ENCODE measurements at places on chromosomes 7 and 10.

GRCh38 chr10:121076776-121077715, 225.9 kb downstream of the WDR11 start:
- DNase-seq, result peak; percentile 27

GRCh38 chr10:36476399-36476798, 649.0 kb upstream of the ANKRD30A start:
- no peak for DNase-seq

DNA sequence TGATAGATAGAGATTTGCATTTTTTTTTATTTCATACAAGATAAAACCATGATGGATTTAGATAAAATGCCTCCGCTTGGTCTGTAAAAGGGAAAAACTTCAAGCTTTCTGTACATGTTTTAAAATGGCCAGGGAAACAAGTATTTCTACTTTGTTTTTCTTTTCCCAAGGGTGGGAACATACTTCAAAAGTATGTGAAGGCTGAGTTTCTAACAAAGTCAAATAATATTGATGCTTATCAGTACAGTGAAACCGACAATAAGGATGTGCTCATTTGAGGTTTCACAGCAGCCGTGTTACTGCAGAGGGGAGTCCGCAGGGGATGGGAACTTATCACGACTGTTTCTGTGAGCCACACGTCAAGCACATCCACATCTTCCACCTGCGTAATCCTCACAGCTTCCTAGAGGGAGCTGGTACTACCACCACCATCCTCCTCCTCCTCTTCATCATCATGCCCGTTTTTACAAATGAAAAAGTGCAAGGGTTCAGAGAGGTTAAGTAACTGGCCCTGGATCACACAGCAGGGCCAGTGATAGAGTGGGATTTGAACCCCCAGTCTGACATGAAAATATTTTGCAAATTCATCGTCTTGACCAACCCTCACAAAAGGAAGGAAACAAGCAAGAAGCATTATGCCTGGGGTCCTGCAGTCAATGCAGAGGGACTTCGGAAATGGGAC, 94.3 kb downstream of the GPR26 start:
- no peak for DNase-seq

DNA sequence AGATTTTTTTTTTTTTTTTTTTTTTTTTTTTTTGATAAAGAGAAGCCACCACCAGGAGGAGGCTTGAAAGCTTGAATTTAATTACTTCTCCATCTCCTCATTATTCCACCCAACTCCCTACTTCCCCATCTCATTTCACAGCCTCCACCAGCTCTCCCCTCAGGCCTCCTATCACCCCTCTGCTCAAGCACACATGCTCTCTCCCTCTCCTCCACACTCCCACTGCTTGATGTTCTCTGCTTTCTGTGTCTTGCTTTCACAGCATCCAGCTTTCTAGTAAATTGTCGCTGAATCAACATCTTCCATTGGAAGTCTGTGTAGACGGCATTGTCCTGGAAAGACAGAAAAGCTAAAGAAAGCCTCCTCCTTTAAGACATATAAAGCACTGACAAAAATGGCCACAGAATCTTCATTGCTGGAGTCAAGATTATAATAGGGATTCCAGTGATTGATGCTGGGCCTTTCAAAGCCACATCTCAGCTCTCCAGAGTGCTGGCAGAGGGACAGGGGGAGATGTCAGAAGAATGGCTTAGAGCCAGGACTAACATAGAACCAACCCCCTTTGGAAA, 58.3 kb downstream of the DOCK4 start:
- DNase-seq, result no peak

DNA sequence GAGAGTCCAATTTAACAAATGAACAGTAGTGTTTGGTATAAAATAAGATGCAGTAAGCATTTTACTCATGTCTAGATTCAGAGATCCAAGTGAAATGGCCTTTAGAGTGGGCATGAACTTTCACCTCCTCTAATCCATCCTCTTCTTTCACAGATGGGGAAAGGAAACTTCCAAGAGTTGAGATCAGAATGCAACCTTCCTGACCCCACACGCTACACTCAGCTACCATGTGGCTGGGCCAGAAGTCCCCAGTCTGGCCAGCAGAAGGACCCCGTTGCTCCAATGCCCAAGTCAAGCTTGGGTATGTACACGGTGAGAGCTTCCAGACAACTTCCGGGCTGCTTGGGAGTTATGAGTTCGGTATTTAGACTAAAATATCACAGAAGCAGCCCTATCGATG, 228.0 kb downstream of the ELMO1 start:
- no peak for DNase-seq

- DNase-seq, result no peak
Observed at GRCh38 chr7:106736508-106737201, 75.7 kb upstream of the CCDC71L start.

DNA sequence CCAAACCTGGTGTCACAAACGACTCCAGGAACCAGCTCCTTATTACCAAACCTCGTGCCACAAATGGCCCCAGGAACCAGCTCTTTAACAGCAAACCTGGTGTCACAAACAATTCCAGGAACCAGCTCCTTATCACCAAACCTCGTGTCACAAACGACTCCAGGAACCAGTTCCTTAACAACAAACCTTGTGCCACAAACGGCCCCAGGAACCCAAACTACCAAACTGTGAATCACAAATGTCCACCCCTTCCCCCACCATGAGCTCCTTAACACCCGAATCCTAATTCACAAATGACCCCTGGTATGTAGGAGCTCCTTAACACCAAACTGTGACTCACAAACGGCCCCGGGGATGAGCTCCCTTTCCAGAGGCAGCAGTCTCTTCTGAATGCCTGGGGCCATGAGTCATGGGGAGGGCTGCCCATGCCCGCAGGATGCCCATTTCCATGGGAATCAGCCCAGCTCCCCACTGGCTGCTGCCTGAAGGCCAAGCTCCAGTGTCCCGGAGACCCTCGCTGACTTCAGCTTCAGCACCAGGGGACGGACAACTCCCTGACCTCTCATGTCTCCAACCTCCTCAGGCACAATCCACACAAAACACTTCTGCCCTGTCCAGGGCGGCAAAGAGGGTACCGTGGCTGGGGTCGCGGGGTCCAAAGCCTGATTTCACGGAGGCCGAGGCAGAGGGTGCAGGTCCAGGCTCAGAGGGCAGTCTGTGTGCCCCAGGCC, 213.1 kb downstream of the ELFN1 start:
- no peak for DNase-seq

DNA sequence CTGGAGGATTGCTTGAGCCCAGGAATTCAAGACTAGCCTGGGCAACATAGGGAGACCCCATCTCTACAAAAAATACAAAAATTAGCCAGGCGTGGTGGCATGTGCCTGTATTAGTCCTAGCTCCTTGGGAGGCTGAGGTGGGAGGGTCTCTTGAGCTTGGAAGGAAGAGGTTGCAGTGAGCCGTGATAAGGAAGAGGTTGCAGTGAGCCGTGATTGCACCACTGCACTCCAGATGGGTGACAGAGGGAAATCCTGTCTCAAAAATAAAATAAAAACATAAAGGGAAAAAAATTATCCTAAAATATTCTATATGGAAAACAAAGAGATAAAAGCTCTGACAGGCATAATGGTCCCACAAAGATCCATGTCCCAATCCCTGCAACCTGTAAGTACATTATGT, 87.9 kb upstream of the KAT6B start:
- DNase-seq, result no peak

GRCh38 chr10:77566914-77567566, 70.6 kb downstream of the KCNMA1 start:
- DNase-seq, result no peak

DNA sequence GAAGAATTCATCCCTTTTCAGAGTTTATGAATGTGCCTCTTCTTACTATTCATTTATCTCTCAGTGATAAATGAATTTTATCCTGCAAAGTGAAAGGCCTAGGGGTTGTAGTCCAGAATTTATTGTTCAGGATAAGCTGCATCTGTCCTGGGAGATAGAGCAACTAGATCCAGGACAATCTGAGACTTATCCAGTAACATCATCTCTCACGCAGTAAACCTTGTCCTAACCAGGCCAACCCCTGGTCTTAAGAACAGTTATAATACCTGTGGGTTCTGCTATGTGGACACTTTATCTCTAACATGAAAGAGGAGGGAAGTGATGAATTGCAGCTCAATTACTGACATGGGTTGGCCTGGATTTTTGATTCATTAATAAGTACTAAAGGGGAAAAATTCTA, 287.6 kb downstream of the BMPER start:
- DNase-seq, result no peak

DNA sequence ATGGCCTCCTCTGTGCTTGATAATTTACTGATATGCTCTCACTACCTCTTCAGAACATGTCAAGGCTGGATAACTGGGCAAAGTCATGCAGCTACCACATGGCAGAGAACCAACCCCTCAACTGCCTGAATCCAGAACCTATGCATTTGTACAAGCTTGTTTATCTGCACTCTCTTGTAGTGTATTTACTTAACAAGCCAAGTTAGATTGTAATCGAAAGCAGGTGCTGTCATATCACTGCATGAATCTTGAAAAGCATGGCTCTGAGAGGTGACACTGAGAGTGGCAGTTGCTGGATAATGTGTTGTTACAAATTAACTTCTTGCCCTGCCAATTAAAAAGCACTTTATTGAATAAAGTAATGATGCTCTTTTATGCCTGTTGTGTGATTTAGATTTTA, 588.6 kb downstream of the NRG3 start:
- peak; percentile 65 for DNase-seq

DNA sequence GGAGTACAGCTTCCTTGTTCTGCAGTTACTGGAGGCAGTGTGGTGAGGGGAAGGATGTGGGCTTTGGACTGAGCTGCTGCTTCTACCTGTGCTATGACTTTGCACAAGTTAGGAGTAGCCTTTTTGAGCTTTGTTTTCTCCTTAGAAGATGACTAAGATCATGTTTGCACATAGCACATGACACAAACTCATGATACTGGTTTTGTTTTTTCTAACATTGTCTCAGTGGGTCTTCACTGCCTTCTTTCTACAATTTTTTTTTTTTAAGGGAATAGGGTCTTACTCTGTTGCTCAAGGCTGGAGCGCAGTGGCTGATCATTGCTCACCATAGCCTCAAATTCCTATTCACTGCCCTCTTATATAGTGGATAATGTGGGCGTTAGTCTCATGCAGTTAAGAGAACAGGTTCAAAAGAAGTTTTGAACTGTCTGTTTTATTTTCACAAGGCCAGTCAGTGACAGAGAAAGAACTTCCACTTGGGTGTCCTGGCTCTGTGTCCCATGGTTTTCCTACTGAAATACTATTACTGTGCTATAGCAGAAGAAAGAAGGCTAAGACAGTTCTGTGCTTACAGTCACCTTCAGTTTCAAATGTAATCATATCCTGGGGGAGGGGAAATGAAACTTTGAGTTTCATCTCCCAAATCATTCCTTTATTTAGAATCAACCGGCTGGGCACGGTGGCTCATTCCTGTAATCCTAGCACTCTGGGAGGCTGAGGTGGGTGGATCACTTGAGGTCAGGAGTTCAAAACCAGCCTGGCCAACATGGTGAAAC, 72.0 kb downstream of the KAT6B start:
- DNase-seq, result no peak

GRCh38 chr10:17687117-17687831, 43.3 kb downstream of the STAM start:
- DNase-seq, result no peak

GRCh38 chr7:84207615-84208014, 13.0 kb upstream of the SEMA3A start:
- DNase-seq, result no peak

DNA sequence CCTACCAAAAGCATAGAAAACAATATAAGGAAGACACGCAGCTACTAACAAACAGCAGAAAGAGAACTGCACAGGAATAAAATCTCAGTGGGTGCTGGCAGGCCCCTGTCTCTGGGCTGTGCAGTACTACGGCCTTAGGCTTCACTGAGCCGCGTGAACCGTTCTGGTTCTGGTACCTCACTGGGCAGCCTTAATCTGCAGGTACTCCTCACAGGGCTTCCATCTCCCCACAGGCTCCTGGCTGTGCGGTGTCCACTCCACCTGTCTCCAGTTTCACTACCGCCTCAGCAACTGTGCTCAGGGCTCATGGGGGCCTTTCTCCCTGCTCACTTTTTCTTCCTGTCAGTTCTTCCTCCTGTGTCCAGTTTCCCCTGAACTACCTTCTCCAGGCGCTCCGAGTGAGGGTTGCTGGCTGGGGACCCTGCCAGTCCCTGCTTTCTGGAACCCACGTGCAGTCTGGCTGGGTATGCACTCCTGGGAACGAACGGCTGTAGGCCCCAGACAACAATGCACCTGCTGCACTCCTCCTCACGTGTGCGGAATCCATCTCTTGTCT, 75.7 kb downstream of the VIPR2 start:
- DNase-seq, result no peak

DNA sequence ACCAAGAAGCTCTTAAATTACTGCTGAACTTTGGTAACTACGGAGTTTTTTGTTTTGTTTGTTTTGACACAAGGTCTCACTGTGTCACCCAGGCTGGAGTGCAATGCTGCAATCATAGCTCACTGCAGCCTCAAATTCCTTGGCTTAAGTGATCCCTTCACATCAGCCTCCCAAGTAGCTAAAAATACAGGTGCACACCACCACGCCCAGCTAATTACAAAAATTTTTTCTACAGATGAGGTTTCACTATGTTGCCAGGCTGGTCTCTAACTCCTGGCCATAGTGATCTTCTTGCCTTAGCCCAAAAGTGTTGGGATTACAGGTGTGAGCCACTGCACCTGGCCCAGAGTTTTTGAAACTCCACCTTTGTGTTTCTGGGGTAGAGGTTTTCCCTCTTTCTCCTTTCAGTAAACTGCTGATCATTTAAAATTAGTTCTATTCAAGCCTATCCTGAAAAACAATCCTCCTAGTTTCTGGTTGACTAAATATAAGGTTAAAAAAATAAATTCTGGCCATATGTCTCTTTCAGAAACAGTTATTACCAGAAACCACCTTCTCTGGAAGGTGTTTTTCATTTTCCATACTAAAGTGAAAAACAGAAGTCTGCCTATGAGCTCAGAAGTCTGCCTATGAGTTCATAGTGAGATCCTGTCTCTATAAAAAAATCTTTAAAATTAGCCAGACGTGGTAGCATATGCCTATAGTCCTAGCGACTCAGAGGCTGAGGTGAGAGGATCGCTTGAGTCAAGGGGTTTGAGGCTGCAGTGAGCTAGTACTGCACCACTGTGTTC, 63.9 kb downstream of the VOPP1 start:
- DNase-seq, result no peak

DNA sequence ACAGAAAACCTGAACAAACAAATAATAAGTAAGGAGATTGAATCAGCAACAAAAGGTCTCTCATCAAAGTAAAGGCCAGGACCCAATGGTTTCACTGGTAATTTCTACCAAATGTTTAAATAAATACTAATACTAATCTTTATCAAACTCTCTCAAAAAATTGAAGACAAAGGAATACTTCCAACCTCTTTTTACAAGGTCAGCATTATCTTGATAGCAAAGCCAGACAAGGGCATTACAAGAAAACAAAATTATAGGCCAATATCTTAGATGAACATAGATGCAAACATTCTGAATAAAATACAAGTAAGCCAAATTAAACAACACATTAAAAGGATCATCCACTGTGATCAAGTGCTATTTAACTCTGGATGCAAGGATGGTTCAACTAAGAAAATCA, 239.8 kb upstream of the TMEM72 start:
- no peak for DNase-seq

Measured in NCI-H510A treated with DMSO at 0.1 percent for 48 hours (cell line).